ENCODE measurements at places on chromosomes 7 and 10.

DNA sequence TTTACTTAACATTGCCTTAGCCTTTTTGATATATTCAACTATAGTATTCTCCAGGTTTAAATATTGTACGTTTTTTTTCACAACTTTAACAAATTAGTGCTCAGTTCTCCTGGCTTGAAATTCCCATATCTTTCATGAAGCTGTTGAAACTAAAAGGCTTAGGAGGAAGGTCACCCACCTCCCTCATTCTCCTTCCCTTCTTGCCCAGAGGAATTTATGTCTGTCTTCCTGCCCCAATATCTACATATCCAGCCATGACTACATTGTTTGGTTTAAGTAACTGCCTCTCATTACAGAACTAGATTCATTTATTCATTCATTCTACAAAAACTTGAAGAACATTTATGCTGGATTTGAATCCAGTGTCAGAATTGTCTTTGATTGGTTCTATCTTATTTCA is 254.8 kb upstream of the C7orf33 start:
- DNase-seq, result no peak

- no peak for DNase-seq
Measured at GRCh38 chr10:30383356-30383755, 34.3 kb upstream of the MTPAP start.

DNA sequence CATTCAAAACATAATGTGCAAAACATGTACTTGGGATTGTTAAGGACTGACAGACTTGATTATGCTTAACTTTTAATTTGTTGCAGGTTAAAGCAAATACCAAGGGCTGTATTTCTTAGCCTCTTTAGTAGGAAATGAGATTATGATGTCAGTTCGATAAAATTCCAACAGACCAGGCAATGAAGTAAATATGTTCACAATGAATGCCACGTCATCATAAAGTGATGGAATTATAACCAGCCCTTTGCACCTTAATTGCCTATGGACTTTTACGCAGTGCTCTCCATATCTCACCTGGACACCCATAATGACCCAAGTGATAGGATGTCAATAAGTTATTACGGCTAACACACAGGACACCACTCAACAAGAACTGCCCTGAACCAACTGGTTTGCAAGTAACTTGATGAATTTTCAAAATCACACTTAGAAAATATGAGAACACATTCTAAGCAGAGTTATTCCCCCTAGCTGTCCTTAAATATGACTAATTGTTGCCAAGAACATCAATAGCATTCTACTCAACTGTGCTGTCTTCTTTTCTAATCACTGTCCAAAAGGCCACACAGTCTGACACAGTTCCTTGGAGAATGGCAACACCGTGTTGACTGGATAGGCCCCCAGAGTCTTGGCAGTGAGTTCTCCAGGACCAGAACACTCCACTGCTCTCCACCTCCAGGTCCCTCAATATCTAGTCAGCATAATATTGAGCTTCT is 115.0 kb downstream of the CHCHD3 start:
- DNase-seq, result no peak

- no peak for DNase-seq
Measured at GRCh38 chr7:108561047-108561619, 8.4 kb downstream of the THAP5 start.

DNA sequence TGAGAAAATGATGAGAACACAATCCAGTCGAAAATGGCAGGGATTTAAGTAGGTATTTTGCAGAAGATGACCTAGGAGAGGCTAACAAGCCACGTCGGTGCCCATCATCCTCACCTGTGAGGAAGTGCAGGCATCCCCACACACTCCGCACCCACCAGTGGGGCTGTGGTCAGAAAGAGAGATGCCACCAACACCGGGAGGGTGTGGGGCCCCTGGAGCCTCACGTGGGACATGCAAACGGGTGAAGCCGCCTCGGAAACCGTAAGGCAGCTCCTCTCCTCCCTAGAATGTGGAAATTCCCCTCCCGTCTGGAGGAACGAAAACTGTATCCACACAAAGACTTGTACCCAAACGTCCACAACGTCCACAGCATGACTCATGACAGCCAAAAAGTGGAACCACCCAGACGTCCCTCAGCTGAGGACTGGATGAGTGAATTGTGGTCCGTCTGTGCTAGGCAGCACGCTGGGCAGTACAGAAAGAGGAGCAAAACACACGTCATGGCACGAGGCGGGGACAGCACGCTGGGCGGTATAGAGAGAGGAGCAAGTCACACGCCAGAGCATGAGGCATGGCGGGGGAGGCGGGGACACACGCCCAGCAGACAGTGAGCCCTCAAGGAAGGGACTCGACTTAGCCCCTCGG is 246.0 kb downstream of the ELFN1 start:
- DNase-seq, result no peak
